Uterus (tissue), 4 donors: ENCODE measurements at places on chromosomes 16 and 17. TPM values are rescaled to one million over a fixed set of nuclear protein-coding genes. Genes with fewer than 3 reads are reported as not detected.

DNA sequence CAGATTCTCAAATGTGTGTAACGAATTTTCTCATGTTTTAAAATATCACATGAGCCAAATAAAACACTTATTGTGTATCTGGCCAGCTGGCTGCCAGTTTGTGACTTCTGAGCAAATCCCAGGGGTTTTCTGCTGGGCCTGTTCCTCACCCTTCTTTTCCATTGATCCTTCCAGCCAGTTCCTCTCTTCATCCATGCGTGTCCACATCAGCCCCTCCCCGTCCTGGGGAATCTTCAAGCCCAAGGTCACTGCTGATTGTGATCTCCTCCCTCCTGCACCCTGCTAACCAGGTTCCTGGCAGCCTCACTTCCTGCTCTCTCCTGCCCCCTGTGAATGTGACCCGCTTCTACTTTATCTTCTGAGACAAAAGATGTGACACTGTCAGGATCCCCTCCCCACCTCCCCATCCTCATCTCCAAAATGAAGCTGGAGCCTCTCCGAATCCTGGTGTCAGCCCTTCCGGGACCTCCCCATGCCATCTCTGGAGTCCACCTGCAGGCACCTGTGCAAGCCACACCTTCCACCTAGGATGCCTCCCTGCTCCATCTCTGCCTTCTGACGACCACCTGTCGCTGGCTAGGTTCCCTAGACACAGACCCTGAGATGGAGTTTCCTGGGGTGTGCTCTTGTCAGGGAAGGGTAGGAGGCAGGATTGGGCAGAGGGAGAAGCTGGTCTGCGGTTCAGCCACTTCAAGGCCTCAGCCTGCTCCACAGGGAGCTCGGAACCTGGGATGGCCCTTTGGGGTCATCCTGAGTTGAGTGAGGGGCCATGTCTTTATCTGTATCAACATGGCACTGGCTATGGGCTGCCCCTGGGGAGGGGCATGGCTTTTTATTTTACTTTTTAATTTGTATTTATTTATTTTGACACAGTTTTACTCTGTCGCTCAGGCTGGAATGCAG, 205.1 kb downstream of the KATNIP start:
- H3K4me1 ChIP-seq = no peaks in the 10 kb centered on the region
- H3K27me3 ChIP-seq = no peaks in the 10 kb centered on the region
- DNase-seq = no peak
- H3K27ac ChIP-seq = no peak overlapping the region
- H3K4me3 ChIP-seq = no peak overlapping the region

GRCh38 chr17:29592850-29593551, at the start of gene ANKRD13B:
Gene ANKRD13B, plus strand, starts transcription at chr17:29593132. Its CDS starts 490 bp downstream, at chr17:29593622.
- peak within 1 kb of the TSS; percentile 66 for H3K4me3 ChIP-seq
- H3K4me1 ChIP-seq = no peaks in the 10 kb centered on the region
- peak within 1 kb of the TSS; percentile 84 for H3K27ac ChIP-seq
- H3K36me3 ChIP-seq = no peaks in the 10 kb centered on the region

DNA sequence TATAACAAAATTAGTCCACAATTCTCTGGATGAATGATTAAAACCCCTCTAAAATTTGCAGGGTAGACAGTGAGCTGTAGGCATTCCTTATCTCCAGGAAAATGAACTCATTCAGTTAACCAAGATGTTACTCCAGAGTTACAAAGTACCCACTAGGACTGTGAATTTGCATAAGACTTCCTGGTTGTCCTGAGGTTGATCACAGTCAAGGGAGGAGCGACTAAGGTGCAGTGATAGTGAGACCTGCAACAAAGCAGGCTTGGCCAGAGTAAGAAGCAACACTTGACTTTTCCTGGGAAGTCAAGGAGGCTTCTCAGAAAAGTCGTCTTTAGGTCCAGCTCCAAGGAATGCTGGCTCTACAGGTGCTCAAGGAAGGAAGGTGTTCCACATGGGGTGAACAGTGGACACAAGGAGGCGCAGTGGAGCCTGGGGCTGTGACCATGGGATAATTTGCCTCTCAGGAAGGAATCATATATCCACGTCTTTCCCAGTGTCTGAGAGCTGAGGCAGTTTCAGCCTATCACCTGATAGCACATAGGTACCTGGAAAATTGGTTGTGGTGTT, 821.1 kb upstream of the EEF2KMT start:
- no peak for DNase-seq
- no peak overlapping the region for H3K4me3 ChIP-seq
- no peaks in the 10 kb centered on the region for H3K36me3 ChIP-seq
- H3K4me1 ChIP-seq = no peaks in the 10 kb centered on the region
- H3K27me3 ChIP-seq = no peaks in the 10 kb centered on the region

DNA sequence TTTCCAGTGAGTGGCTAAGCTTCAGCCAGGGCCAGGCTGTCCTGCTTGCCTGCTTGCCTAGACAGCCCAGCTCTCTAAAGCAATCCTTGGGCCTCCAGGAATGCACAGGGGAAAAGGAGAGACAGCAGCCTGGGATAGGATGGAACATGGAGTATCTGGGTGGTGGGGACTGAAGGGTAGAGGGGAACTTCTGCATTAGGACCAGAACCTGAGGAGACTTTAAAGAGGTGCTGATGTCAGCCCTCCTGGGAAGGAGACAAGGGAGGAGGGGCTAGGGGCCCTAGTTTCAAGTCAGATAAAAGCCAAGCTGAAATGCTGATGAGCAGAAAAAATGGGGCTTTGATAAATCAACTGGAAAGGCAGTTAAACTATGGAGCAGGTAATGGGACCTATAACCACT, 1.8 kb downstream of the HOXB7 start:
- H3K36me3 ChIP-seq = no peaks in the 10 kb centered on the region
- DNase-seq = no peak
- H3K4me3 ChIP-seq = no peak overlapping the region
- no peaks in the 10 kb centered on the region for H3K4me1 ChIP-seq
- H3K27me3 ChIP-seq = peaks cover 87% of the 10 kb centered on the region

DNA sequence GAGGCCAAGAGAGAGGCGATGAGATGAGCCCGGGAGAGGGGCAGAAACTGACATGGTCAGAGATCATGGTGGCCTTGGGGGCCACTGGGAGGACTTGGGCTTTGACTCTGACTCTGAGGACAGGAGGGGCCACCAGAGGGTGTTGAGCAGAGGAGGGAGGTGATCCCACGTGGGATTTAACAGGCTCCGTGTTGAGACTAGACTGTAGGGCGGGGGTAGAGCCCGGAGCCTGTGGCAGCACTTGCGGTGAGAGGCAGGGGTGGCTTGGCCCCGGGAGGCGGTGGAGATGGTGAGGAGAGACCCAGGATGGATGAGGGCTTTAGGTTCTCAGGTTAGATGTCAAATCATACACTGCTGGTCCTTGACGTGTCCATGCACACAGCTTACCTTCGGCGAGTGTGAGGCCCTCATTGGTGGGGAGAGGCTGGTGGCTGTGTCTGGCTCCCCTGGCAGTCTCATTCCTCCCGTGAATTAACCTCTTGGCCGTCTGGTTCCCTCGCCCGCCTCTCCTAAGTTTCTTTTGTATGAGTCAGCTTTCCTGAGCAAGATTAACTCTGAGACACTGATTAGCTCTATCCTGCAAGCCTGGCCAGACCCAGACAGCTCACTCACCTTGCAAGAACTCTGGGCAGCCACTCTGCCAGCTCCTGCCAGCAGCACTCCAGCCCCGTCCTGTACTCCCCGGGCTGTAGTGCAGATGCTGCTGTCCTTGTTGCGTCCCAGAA, 39.7 kb downstream of the VPS35L start:
- H3K27me3 ChIP-seq = no peaks in the 10 kb centered on the region
- H3K36me3 ChIP-seq = no peaks in the 10 kb centered on the region
- H3K4me1 ChIP-seq = no peaks in the 10 kb centered on the region
- H3K4me3 ChIP-seq = no peak overlapping the region

The MMP15 gene
- 4.8 TPM for total RNA-seq

- DNase-seq = no peak
- no peaks in the 10 kb centered on the region for H3K4me1 ChIP-seq
- H3K27me3 ChIP-seq = no peaks in the 10 kb centered on the region
Observed at GRCh38 chr16:24689128-24689527, 40.3 kb upstream of the TNRC6A start.

The C17orf113 gene
- total RNA-seq = 3.3 TPM

DNA sequence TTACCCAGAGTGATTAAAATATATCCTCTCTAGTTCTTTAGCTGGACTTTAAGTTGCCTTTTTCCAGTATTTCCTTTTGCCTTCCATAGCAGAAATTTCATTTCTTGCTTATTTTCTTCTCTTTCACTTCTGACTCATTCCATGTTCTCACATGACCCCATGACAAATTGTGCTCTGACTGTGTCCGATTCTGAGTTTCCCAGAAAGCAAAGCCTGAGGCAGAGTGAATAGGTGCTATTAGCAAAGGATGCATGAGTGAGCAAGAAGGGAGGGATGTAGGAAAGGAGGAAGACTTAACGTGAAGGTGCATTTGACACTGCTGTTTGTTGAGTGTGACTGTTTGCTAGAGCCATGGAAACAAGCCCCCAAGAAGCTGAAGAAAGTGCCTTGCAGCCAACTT, 82.6 kb upstream of the CNTNAP4 start:
- no peak overlapping the region for H3K27ac ChIP-seq
- no peaks in the 10 kb centered on the region for H3K4me1 ChIP-seq
- H3K4me3 ChIP-seq = no peak overlapping the region
- no peaks in the 10 kb centered on the region for H3K36me3 ChIP-seq
- H3K27me3 ChIP-seq = no peaks in the 10 kb centered on the region
- DNase-seq = no peak

The SLC6A4 gene
- total RNA-seq = 0.30 TPM
